ENCODE measurements at places on chromosomes 7 and 10. TPM values are rescaled to one million over a fixed set of nuclear protein-coding genes. Genes with fewer than 3 reads are reported as not detected.

ELOVL3 gene
- polyA plus RNA-seq: not detected

DNA sequence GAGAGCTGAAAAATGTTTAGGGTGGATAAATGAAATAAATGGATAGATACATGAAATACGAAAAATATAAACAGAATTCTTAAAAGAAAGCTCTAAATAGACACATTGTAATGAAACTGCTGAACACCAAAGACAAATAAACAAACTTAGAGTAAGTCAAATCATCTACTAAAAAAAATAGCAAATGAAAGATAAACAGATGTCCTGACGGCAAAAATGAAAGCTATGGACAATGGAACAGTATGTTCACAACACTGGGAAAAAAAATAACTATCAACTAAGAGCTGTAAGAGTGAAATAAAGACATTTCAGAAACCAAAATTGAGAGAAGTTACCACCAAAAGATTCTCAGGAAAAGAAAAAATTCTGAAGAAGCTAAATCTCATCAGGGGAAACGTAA lies 106.1 kb downstream of the SGMS1 start:
- DNase-seq: no peak

DNA sequence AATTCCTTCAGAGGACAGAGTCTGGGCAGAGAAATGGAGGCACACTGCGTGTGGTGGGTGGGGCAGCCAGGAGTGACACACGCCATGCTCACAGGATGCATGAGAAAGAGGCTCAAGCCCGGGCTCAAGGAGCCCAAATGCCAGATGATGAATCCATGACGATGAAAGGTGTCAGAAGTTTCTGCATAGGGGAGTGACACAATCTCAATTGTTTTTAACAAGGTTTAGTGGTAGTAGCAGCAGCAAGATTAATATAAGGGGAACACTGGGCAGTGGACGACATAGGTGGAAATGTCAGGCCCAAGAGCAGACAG lies 126.1 kb downstream of the TNS3 start:
- no peak for DNase-seq

DNA sequence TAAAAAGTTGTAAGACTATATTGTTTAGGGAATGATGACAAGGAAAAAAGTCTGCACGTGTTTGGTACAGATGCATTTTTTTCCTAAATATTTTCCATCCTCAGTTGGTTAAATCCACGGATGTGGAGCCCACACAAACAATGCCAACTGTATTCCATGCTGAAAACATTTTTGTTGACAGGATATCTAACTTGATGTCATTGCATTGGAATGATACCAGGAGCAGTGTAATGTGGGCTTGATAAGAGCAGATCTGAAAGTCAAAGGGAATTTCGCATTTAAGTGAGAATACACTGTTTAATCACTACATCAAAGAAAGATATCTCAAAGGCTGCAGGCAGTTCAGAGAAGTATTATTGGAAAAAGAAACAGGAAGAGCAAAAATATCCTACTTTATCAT lies 49.5 kb upstream of the TMEM140 start:
- DNase-seq: no peak
